ENCODE measurements at places on chromosomes 1 and 21. TPM values are rescaled to one million over a fixed set of nuclear protein-coding genes. Genes with fewer than 3 reads are reported as not detected.
A peak's percentile ranks its signal among the peaks of the same experiment; 100 is the strongest.

GABPA gene
- total RNA-seq = 29.7 TPM

CADM3 gene
- total RNA-seq = not detected

SLC16A4 gene
- 0.58 TPM for total RNA-seq

AMPD1 gene
- total RNA-seq = not detected

GLIS1 gene
- total RNA-seq = not detected

RAB42 gene
- 0.17 TPM for total RNA-seq

KCNE1 gene
- total RNA-seq = 0.41 TPM

C2CD4D gene
- total RNA-seq = 2.1 TPM

NBPF6 gene
- total RNA-seq = not detected

- peak; percentile 58 for DNase-seq
Measured at GRCh38 chr1:33349081-33349759, 28.3 kb upstream of the A3GALT2 start.

DNA sequence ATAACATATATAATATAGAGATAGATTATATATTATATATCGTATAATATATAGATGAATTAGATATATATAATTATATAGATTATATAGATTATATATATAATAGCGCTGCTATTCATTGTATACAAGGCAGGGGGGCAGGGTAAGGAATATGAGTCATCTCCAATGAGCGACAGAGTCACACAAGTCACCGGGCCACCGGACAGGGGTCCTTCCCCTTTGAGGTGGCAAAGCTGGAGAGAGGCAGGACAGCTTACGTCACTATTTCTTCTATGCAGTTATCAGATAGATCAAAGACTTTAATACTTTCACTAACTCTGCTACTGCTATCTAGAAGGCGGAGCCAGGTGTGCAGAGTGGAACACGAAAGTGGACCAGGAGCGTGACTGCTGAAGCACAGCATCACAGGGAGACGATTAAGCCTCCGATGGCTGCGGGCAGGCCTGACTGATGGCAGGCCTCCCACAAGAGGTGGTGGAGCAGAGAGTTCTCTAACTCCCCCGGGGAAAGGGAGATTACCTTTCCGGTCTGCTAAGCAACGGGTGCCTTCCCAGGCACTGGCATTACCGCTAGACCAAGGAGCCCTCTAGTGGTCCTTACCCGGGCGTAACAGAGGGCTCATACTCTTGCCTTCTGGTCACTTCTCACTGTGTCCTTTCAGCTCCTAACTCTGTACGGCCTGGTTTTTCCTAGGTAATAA lies 2154.7 kb downstream of the MRPL39 start:
- no peak for DNase-seq

GRCh38 chr1:179938752-179939151 lies 15.9 kb upstream of the CEP350 start:
- no peak for DNase-seq

GRCh38 chr1:32335535-32335789 lies 571 bp downstream of the MARCKSL1 start:
- no peak for DNase-seq

- no peak for DNase-seq
Measured at GRCh38 chr1:240086726-240087125, 5.0 kb upstream of the FMN2 start.

DNA sequence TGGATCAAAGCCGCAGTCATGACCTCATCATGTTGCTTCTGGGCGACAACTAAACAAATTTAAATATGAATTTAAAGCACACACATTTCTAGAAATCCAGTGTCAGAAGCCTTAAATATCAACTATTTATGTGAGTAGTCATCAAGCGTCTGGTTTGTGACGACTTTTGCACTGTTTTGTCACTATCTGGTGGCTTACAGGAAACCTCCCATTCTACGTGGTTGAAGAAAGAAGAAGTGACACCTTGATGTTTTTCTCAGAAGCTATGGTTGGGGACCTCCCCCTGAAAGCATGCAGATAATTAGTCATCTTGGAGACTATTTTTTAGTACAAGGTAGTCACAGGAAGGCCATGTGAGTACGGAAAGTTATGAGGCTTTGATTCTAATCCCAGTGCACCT lies 58.5 kb downstream of the TENT5C start:
- DNase-seq = peak; percentile 65

GRCh38 chr1:30527511-30528140 lies 195.8 kb downstream of the MATN1 start:
- no peak for DNase-seq

DNA sequence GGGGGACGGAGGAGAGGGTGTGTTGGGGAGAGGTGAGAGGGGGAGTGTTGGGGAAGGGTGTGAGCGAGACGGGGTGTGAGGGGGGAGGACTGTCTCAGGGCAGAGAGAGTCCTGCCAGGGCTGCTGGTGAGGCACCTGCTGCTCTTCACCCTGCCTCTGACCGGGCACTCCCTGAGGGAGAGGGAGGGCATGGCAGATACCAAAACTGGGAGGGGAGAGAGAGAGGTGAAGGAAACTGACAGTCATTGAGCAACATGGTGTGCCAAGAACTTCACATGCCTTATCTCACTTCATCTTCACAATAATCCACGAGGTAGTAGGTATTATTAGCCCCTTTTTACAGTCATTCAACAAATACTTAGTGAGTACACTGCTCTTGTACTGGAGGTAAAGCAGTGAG lies 61.3 kb upstream of the ARTN start:
- no peak for DNase-seq

DNA sequence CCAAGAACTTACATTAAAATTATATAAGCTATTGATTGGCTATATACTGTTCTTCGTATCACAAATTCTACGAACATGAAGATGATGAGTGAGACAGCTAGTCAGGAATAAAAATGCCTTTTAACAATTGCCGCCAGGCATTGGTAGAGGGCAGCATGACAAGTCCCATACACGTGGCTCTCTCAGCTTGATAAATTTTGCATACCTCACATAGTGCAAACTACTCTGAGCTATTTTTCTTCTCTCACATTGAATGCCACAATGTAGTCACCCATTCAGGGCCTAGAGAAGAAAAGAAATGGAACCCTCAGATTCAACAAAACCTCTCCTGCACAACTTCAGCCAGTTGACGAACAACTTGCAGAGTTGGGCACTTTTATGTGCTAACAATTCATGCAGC lies 27.0 kb upstream of the FMO2 start:
- DNase-seq = no peak

GRCh38 chr1:202200669-202201068 lies 7.1 kb downstream of the LGR6 start:
- no peak for DNase-seq

DNA sequence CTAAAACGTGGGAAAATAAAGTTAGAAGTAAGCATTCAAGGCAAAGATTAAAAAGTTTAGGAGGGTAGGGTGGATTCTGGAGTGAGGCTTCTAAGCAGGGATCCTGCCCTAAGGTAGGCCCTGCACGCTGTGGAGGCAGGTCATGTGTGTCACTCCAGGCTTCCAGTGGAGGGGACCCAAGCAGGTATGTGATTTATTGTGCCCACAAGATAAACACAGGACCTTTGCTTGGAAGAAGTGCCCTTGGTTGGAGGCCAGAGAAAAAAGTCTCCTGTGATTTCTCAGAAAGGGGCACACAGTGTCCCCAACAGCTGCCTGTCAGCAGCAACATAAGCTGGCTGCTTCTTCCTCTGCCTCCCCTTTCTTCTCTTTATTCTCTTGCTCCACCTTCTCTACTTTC lies 110.8 kb downstream of the FOXD2 start:
- DNase-seq = no peak

DNA sequence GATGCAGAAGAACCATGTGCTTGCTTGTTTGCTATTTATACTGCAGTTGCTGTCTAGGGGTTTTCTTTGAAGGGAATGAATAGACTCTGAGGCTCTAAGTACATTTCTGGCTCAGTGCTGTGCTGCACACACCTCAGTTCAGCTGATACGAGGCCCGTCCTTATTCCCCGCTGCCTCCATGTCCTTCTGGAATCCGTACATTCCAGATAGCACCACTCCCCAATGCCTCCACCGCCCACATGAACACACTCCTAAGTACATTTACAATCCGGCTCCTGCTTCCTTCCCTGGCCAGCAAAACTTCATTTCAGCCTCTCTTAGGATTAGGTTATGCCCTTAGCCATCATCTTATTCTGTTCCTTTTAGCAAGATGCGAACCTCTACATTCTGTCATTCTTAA lies 57.1 kb downstream of the KCNC4 start:
- DNase-seq = no peak

GRCh38 chr1:156014829-156015228 lies 5.9 kb downstream of the SSR2 start:
- DNase-seq = no peak

GRCh38 chr1:115949156-115949555 lies 27.2 kb upstream of the SLC22A15 start:
- DNase-seq = no peak

- no peak for DNase-seq
Measured at GRCh38 chr21:33022828-33023573, 2.7 kb upstream of the OLIG2 start.

DNA sequence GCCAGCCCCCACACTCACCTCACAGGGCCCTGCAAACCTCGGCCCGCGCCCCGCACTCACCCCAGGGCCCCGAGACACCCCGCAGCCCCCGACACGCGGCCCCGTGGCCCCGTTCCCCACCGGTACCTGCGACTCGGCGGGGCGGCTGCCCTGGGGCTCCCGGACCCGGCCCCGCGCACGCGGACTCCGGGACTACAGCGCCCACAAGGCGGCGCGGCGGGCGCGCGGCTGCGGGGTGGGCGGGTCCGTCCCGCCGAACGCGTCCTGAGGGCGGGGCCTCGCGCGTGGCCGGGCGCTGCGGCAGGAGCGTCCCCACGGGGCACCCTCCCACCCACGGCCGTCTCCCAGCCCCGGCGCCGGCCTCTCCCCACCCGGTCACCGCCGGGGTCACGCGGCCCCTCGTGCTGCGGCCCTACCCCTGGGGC lies at the start of gene SLC19A1:
TSS of gene SLC19A1 (minus strand) at position 199 of the 425 bp plus-strand sequence. CDS start 4,481 bp downstream, outside the sequence.
- peak; percentile 88 for DNase-seq

- no peak for DNase-seq
Measured at GRCh38 chr21:38377165-38378088, 120.6 kb downstream of the KCNJ15 start.

DNA sequence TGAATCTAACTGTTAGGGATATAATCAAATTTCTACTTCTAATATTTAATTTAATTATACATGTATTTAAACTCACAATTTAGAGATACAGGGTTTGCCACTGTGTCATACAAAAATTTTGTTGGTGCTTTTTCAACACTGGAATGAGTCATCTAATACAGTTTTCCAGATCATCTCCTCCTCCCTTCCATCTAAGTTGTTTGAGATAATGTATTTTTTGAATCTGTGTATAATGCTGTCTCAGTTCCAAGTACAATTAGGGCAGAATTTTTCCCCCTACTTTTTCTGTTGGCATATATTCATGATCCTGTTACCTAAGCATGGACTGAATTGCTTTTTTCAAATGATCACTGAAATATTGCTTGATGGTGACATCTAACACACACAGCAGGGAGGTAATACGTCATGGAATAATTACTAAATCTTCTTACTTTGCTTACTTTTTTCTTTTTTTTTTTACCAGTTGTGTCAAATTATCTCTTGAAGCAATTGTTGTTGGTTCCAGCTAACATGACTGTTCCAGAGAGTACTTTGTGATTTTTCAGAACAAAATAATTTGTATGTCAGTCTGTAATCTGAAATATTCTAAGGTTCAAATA lies 146.0 kb downstream of the MAGI3 start:
- DNase-seq = no peak

GRCh38 chr1:41005876-41006275 lies 15.6 kb downstream of the SLFNL1 start:
- DNase-seq = no peak

DNA sequence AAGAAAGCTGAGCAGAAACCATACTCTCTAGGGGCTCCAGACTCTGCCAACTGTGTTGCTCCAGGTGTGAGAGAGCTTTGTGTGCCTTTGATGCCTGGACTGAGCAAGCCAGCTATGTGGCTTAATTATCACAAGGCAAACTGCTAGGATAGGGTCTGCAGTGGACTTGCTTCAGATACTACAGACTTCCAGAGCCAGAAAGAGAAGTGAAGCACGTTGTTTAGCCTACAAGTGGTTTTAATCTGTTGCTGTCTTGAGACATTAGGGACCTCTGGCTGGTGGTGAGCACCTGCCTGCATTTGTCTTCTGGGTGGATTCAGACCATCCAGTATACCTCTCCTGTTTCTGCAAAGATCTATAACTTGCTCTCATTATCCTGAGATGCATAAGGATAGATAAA lies 353.4 kb upstream of the PLXNA2 start:
- DNase-seq = no peak

- no peak for DNase-seq
Measured at GRCh38 chr1:4165686-4166300, 265.7 kb upstream of the C1orf174 start.

DNA sequence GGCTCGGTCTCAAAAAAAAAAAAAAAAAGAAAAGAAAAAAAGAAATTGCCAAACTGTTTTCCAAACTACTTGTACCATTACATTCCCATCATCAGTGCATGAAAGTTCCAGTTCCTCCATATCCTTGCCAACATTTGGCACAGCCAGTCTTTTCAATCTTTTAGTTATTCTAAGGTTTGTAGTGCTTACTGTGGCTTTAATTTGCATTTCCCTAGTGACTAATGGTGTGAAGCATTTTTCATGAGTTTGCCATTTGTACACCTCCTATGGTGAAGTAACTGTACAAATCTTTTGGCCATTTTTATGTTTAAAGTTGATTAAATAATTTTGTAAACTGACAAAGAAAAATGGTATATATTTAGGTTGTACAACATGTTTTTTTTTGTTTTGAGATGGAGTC lies 70.7 kb downstream of the DEGS1 start:
- DNase-seq = no peak

GRCh38 chr1:237911911-237912310 lies 21.2 kb upstream of the ZP4 start:
- DNase-seq = no peak

DNA sequence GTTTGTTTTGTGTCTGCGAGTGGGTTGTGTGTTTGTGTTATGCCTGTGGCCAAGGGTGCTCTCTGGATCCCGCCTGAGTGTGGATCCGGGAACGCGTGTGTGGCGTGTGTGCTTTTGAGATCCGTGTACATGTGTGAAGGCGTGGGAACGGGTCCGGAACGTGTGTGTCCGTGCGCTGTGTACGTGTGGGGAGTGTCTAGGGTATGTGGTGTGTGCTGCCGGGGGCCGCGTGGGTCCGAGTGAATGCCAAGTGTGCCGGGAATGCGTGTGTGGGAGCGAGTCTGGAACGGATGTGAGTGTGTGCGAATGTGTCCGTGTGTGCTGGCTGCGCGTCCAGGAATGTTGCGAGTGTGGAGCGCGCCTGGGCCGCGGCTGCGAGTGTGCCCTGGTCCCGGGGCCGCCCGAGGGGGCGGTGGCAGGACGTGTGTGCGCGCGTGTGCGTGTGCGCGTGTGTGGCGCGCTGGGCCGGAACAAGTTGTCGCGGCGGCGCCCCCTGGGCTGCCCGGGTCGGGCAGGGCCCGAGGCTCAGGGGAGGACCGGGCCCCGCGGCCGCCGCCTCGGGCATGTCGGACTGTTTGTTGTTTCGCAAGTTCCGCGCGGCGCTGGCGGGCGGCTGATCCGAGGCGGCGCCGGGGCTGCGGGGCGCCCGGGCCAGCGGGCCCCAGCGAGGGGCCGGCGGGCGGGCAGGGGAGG lies 953 bp downstream of the PTPRU start:
- DNase-seq = peak; percentile 32

DNA sequence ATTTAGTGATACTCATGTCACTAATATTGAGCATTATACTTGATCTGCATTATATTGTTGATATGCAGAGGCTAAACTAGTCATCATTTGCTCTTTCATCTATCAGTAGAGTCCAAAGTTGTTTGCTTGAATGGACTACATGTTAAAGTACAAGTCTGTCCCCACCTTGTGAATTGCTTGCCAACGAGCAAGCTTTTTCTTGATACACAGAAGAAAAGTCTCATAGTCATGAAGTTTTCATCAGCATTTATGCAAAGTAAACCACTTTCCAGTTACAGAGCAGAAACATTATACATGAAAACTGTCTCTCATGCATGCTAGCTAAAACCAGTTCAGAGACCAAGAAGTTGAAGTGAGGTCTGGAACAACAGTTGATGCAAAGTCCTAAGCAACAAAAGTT lies 13.0 kb downstream of the SFPQ start:
- DNase-seq = no peak

Measured in activated T-cell treated with anti-CD3 and anti-CD28 coated beads, Interleukin-2, amount 50 U/mL, for 72 hours (primary cell).